Dorsolateral prefrontal cortex (tissue), 122 donors: ENCODE measurements at places on chromosomes 5 and 9.

DNA sequence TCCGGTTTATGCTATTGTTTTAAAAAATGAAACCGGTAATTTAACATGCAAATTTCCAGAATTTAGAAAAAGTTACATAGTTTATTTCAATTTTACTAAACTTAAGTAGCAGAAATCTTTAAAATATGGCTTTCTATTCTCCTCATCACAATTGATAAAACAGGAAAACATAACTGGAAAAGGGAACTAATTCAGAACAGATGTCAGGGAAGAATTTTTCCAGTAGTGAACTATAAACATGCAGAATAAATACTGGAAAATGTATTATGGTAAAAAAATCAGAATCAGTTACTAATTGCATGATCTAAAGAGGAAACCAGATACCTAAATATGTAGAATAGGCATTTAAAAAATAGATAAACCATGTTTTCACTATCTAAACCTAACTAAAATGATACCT lies 7.3 kb upstream of the NR4A3 start:
- no peak for DNase-seq

DNA sequence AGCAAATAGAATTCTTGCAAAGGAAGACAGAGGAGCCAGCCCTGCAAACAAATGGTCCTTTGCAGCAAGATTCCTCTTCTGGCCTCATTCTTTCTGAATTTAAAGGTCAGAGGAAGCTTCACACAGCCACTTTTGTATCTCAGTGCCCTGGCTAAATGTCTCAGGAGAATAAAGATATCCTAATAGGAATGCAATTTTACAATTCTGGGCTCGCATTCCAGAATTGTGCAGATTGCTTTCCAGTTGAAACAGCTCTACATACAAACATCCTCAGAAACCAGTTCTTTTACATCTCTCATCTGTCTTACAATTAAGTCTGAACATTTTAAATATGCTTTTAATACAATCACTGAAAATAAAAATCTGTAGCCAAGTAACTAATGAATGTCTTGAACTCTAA lies 14.6 kb upstream of the ACOT12 start:
- no peak for DNase-seq

GRCh38 chr9:135228345-135228982 lies 141.0 kb downstream of the OLFM1 start:
- DNase-seq: no peak

DNA sequence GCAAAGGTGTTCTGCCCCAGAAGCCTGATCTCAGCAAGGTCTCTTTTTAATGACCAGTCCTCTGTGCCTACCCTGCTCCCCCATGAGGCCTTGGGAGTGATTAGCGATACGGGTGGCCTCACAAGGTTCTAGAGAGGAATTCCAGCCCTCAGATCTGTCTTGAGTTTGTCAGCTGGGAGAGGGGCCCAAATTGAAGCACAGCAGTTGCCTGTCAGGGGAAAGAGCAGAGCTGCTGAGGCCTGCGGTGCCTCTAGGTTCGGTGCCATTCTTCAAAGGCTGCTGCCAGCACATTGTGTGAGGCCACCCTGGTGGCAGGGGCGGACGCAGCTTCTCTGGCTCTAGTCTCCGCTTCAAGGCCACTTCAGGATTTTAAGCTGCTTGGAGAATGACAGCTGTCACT lies 85.7 kb upstream of the GRIA1 start:
- DNase-seq: no peak

DNA sequence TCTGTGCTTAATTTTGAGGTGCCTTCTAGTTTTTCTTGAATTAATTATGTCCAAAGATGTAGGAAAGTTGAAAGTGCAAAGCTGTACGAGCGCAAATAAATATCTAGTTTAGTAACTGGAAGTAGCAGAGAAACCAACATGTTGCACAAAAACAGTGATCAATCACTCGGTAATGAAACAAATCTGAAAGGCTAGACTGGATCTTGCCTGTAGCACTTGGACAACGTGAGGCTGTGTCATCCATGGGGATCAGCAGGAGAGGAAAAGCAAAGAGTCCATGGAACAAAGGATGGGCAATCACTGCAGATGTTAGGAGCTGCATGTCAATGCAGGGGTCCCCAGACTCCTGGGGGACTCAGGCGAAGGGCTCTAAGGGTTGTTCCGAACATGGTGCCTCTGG lies 424.2 kb downstream of the IRX1 start:
- no peak for DNase-seq

DNA sequence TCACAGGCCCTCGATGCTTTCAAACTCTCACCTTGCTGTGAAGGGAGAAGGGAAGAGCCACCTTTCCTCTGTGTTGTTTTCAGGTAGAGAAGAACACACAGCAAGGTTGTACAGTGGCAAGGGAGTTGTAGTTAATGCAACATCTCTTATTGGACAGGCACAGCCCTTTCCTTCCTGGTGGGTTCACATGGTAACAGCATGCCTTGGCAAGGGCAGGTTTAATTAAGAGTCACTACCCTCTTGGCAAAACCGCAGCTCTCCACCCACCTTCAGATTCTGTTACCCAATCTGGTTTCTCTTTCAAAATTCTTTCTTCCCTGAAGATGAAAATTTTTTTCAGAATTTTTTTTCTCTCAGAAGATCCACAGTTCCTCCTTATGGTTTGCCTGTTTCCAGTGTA lies 253.1 kb downstream of the TLR4 start:
- no peak for DNase-seq

DNA sequence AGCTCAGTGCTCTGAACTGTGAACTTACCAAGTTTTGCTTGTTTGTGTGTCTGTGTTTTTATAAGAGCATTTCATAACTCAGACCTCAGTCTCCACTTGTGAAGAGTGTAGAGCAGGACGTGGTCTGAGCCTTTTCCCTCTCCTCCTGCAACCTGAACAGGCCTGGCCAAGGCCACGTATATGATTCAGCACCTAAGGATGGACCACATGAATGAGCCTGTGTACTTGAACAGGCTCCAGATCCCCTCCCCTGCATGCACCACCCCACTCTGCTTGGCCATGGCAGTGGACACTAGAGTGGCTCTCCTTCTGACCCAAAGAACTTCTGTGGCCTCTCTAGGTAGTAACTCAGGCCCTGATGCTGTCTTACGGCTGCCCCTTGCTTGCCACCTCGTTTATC lies 125.9 kb upstream of the FSTL4 start:
- no peak for DNase-seq

DNA sequence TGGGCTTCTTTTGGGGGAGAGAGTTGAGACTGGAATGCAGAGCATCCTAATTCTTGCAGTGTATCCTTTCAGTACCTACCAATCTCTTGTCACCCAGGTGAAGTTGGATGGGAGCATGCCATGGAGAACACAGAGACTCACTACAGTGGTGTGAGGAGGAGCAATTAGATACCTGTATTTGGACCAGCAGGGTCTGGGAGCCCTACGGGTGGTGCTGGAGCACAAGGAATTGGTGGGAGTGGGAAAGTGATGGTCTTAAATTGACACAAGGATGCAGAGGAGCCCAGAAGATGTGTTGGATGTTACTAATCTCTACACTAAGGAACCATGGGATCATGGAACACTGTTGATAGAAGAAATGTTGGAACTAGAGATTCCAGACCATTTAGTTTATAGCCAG lies 212.7 kb downstream of the CHSY3 start:
- no peak for DNase-seq

DNA sequence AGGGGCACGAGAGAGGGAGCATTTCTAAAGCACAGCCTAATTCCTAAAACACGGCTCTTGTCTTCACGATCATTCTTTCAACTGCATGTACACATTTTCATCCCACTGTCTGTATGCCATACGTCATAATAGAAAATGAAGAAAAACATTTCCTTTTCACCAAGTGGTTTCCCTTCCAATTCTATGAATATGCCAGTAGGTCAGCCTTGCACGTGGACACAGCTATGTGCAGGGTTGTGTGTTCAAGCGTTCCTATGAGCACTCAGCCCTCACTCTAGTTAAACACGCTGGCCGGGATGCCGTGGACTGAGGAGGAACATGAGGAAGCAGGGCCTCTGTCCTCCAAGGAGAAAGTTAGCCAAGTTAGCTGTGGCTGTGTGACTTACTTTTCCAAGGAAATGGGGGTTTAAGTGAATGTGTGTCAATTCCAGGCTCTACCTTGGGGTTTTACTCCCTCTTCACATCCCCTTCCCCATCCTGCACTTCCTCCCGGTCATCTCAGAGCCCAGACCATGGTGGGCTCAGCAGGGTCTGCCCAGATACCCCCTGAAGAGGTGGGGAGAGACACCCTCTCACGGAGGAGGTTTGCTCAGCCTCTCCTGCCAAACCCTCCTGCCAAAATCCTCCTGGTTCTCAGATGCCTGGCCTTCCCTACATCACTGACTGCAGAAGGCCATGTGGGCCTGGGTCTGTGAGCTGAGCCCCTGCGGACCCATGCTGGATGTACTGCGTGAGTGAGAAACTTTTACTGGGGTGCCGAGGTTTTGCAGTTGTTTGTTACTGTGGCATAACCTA lies 230.6 kb downstream of the FSTL4 start:
- DNase-seq: no peak

GRCh38 chr5:39447968-39448367 lies 23.2 kb upstream of the DAB2 start:
- no peak for DNase-seq

DNA sequence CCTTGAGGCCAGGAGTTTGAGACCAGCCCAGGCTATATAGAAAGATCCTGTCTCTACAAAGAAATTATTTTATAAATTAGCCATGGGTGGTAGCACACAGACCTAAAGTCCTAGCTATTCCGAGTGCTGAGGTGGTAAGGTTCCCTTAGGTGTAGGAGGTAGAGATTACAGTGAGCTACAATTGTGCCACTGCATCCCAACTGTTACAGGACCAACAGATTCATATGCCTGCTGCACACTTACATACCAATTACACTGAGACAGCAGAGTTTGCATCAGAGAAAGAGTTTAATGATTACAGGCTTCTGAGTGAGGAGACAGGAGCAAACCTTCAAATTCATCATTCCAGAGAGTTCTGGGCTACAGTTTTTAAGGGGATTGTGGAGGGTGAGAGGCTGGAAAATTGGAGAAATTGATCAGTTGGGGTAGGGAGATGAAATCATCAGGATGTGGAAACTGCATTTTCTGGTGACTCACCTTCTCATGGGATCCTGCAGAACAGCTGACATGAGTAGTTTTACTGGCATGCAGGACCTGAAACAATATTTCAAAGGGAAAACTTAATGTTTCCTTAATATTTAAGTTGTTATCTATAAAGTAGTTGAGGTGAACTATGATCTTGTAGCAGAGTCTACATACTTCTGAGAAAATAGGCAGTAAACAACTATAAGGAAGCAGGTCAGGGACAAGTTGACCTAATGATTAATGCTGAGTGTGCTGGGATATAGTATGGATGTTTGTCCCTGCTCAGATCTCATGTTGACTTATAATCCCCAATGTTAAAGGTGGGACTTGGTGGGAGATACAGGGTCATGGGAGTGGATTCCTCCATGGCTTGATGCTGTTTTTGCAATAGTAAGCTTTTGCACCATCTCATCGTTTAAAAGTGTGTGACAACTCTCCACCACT lies 54.7 kb downstream of the ANXA2R start:
- no peak for DNase-seq

- DNase-seq: no peak
These were observed 41.3 kb downstream of the HK3 start for GRCh38 chr5:176857894-176858273.

GRCh38 chr9:123651273-123651672 lies 278.7 kb downstream of the DENND1A start:
- no peak for DNase-seq

DNA sequence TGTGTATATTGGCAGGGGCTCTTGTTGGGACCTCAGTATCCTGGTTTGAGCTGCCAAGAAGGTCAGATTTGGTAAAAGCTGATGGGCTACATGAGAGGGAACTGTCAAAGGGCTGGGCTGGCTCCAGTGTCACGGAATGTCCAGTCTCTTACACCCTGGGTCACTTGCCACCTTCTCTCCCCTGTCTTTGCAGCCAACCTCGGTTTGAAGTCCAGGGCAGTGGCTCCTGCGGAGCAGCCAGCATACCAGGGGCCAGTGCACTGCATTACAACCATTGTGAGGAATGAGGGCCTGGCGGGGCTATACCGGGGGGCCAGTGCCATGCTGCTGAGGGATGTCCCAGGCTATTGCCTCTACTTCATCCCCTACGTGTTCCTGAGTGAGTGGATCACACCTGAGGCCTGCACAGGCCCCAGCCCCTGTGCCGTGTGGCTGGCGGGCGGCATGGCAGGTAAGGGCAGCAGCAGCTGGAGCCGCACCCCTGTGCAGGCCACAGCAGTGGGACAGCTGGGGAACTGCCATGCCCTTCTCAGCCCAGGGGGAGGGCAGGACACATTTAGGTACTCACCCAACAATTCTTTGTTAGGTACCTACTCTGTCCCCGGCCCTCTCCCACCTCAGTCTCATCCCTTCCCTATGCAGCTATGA lies 24.2 kb downstream of the IL9 start:
- DNase-seq: no peak

- no peak for DNase-seq
These were observed 53.3 kb downstream of the PCA3 start for GRCh38 chr9:76817489-76817888.

GRCh38 chr9:78958892-78959291 lies 612.9 kb upstream of the TLE4 start:
- no peak for DNase-seq

GRCh38 chr5:120564013-120564412 lies 99.9 kb downstream of the PRR16 start:
- DNase-seq: no peak

DNA sequence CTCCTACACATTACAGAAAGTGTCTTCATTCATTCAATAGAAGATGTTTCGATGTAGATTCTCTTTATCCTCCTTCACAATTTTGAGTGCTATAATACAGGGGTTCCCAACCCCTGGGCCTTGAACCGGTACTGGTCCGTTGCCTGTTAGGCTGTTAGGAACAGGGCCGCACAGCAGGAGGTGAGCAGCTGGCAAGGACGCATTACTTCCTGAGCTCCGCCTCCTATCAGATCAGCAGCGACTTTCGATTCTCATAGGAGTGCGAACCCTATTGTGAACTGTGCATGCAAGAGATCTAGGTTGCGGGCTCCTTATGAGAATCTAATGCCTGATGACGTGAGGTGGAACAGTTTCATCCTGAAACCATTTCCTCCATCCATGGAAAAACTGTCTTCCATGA lies 153.0 kb upstream of the SMC2 start:
- DNase-seq: no peak
